ENCODE measurements at places on chromosomes 1 and 21.

DNA sequence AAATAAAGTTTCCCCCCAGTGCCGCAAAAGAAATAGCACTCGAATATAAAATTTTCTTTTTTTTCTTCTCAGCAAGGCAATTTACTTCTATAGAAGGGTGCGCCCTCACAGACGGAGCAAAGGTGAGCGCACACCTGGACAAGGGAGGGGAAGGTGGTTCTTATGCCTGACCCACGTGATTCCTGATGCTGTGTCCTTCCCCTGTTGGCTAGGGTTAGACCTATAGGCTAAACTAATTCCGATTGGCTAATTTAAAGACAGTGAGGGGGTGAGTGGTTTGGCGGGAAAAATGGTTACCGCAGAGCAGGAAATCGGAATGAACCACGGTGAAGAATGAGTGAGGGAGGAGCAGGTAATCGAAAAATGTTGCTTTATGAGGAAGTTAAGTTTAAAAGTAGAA is 607 bp upstream of the FAAH start:
- no peak for DNase-seq

DNA sequence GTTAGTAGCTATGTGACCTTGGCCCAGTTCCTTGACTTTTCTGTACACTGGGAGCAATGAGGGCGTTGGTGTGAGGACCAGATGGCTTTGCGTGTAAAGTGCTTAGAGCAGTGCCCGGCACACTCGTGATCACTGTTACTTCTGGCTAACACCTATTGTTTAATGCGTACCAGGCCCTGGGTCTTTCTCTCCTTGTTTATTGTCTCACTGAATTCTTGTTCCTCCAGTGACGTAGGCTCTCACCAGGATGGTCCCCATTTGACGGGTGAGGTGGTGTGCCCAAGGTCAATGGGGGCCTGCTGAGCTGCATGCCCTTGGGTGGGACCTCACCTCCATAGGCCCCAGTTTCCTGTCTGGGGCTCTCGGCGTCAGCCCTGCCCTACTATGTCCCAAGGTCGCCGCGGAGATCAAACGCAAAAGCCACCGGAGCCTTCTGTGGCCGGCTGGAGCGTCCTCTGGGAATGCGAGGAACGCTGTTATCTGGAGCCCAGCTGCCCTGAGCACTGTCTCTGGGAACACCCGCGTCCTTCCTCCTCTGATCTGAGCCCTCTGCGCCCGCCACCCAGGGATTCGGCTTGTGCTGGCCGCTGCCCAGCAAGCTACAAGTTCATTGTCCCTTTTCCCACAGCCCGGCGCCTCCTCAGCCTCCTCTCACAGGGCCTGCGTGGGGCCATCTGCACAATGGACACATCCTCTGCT is 28.9 kb downstream of the ALPL start:
- no peak for DNase-seq

DNA sequence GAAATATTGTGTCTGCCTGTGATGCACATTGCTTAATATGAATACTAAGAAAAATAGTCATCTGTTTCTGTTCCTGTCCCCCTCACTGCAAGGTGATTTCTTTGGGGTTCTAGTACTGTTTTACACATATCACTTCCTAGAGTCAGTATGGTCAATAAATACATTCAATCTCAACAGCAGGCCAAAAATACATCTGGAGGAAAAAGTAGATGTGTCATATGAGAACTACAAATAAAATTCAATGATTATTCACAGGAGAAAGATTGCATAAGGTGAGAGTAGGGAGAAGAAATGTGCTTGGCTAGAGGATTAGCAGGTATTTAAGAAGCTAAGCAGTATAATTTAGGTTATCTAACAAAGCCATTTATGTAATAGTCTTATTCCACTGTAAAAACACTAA is 45.3 kb upstream of the SAMSN1 start:
- no peak for DNase-seq

DNA sequence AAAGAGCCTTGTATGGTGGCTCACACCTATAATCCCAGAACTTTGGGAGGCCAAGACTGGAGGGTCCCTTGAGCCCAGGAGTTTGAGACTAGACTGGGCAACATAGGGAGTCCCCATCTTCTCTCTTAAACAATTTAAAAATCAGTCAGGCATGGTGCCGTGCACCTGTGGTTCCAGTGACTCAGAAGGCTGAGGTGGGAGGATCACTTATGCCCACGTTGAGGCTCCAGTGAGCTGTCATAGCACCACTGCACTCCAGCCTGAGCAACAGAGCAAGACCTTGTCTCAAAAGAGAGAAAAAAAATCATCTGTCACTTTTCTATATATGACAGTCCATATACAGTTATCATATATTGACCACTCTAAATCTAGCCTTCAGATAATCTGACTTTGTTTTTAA is 658.3 kb downstream of the LTN1 start:
- no peak for DNase-seq

GRCh38 chr1:2231532-2232254 is 3.6 kb downstream of the SKI start:
- peak; percentile 37 for DNase-seq

DNA sequence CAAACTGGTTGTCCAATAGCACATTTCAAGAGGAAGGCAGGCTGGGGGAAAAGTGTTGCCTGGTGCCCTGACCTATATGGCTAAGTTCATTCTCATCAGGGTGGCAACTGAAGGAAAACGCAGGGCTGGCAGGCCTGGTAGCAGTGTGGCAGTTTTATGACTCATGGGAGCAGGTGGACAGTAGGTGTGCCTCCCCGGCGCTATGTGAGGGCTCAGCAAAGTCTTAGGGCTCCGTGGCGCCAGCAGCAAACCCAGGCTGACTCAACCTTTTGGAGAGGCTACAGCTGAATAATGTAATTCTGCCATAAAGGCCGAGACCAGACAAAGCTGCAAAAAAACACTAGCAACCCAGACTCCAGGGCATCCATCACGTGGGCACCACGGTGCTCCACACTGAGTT is 23.6 kb downstream of the GADD45A start:
- DNase-seq = no peak

GRCh38 chr1:59638231-59638711 is 176.5 kb upstream of the HOOK1 start:
- no peak for DNase-seq

- no peak for DNase-seq
Observed at GRCh38 chr1:30879940-30880677, 28.4 kb downstream of the SDC3 start.

DNA sequence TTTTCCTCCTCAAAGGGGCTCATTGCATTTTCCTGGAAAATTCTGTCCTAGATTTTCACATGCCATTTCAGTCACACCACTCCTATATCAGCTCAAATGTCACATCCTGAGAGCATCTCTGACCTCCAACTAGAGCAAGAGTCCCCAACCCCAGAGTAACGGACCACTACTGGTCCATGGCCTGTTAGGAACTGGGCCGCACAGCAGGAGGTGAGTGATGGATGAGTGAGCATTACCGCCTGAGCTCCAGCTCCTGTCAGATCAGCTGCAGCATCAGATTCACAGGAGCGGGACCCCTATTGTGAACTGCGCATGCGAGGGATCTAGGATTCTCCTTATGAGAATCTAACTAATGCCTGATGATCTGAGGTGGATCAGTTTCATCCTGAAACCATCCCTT is 12.7 kb upstream of the RRP15 start:
- no peak for DNase-seq

DNA sequence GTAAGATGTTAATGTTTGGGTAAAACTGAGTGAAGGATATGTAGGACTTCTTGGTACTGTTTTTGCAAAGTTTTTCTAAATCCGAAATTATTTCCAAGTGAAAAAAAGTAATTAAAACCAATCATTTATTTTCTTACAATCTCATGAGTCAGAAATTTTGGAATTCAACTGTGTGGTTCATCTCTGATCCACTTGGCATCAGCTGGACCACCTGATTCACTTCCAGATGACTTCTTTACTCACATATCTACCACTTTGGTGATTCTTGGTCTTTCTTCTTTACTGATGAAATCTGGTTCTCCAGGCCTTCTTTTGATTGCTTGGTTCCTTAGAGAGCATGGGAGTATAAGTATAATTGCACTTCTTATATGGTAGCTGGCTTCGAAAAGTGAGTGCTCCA is 254.9 kb upstream of the CACYBP start:
- DNase-seq = no peak

GRCh38 chr1:72177711-72178110 is 104.6 kb downstream of the NEGR1 start:
- DNase-seq = no peak

- DNase-seq = no peak
Observed at GRCh38 chr1:55670331-55671082, 455.3 kb upstream of the USP24 start.

GRCh38 chr1:41394959-41395956 is 34.0 kb downstream of the FOXO6 start:
- DNase-seq = no peak

- no peak for DNase-seq
Observed at GRCh38 chr1:5765997-5766913, 226.0 kb downstream of the NPHP4 start.

DNA sequence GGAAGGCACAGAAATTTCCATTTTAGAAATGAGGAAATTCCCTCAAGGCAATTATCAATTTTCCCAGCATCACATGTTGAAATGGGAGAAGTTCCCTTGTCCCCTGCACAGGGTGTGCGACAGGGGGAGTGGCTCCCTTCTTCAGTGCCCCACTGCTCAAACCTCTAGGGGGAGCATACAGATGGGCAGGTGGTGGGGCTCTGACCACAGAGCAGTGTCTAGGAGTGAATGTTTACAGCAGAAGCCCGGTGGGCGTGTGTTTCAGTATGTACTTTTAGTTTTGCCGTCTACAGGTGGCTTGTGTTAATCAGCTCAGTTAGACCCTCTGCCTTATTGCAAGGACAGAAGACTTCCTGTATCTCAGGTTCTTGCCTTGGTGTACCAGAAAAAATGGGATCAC is 493.7 kb upstream of the PLXNA2 start:
- no peak for DNase-seq

- DNase-seq = no peak
Observed at GRCh38 chr1:37174341-37174740, 140.0 kb upstream of the GRIK3 start.

- DNase-seq = no peak
Observed at GRCh38 chr1:61078618-61079295, 3.6 kb upstream of the NFIA start.

GRCh38 chr21:38503583-38503982 is 5.3 kb upstream of the ERG start:
- no peak for DNase-seq

GRCh38 chr1:19074361-19074901 is 118.0 kb upstream of the IFFO2 start:
- peak; percentile 42 for DNase-seq

GRCh38 chr1:156060937-156061636 is at the start of gene RAB25:
Gene RAB25, plus strand, starts transcription at chr1:156061160. Its CDS starts 241 bp downstream, at chr1:156061401.
- DNase-seq = no peak

DNA sequence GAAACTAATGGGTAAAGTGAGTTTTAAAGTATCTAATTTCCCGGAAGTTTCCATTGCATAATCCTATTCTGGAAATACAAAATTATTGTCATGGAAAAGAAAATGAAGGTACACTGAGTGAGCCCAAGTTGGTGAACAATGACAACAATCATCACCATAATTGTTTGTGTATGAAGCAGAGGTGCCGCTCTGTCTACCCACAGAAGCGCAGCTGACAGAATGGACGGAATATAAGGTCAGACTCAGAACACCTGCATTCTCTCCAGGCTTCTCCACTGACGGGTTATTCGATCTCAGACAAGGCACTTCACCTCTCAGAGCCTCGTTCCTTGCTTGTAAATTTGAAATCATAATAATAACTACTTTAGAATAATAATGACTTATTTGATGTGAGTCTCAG is 99.1 kb upstream of the NGF start:
- DNase-seq = no peak

GRCh38 chr1:230080822-230081221 is 13.8 kb downstream of the GALNT2 start:
- DNase-seq = no peak

DNA sequence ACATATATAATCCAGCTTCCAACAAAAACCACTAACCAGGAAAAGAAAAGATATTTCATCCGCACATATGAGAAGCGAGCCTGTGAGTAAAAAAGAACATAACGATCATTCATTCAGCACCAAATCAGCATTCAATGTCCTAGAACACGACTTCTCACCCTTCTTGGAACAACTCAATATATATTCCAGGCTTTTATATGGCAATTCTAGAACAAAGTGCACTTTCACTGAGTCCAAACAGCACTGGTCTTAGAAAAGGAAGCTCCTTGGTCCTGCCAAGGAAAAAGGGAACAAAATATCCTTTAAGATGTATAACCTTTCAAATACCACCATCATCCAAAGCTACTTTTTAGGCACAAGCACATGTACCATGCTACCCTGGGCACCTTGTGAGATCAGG is 44.5 kb downstream of the RPL5 start:
- DNase-seq = no peak

DNA sequence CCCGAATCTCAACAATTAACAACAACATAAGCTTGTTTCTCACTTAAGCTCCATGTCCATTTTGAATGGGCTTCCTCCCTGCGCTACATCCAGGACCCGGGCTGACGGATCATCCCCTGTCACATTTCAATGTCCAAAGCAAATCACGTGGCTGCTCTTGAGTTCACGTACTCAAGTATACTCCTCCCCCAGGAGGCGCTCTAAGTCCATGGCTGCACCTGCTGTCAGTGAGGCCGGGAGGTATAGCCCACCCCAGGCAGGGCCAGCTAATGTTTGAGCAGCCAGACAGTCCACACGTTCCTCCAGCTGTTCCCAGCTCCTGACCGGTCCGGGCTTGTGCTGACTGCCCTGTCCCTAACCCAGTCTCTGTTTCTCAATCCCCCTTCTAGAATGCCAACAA is 220.8 kb downstream of the SLC35F3 start:
- DNase-seq = peak; percentile 14

- DNase-seq = no peak
Observed at GRCh38 chr1:223617323-223618070, 48.0 kb downstream of the CAPN8 start.

DNA sequence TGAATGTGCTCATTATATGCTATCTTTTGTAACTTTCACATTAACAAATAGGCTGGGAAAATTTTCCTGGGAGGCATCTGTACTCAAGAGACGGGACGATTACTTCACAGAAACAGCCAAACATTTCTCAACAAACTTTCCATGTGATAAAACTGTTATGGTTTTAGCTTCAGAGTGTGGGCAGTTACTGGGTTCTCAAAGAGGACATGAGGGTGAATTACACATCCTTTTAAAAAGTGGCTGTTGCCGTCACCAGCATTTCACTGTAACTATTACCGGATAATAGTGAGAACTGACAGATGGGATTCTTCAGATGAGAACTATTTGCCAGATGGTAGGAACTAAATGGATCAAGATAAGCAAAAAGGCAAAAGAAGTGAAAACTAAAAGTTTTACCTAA is 109.1 kb downstream of the APP start:
- DNase-seq = no peak

DNA sequence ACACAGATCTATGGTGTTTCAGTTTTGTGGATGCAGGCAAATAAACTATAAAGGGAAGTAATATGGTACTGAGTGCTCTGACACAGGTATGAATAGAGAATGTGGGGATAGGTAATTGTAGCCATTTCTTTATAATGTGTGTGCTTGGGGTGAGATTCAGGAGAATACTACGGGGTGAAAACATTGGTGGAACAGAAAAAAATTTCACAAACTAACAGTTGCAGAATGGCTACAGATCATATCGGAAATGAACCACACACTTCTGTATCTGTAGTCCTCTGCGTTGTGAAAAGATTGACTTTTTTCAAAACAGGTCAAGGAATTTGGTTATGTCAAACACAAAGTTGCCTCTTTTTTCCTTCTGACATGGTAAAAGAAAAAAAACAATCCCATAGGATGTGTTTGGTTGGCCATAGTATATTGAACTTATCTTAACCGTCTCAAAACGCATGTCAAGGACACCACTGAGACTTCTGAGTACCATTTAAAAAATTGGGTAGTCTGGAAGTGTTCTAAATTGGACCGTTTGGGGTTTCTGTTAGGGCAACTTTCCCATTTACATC is 1.1 kb upstream of the CDC73 start:
- DNase-seq = no peak
